ENCODE measurements at places on chromosomes 11 and 22. TPM values are rescaled to one million over a fixed set of nuclear protein-coding genes. Genes with fewer than 3 reads are reported as not detected.

The FAM83F gene
- 8.2 TPM for total RNA-seq

GRCh38 chr22:36381513-36382128 lies 6.1 kb downstream of the MYH9 start:
- H3K36me3 ChIP-seq: no peaks in the 10 kb centered on the region
- no peak for DNase-seq
- H3K27ac ChIP-seq: peak overlapping the region; percentile 96
- no peak overlapping the region for H3K4me3 ChIP-seq
- H3K27me3 ChIP-seq: no peaks in the 10 kb centered on the region
- H3K4me1 ChIP-seq: no peaks in the 10 kb centered on the region

DNA sequence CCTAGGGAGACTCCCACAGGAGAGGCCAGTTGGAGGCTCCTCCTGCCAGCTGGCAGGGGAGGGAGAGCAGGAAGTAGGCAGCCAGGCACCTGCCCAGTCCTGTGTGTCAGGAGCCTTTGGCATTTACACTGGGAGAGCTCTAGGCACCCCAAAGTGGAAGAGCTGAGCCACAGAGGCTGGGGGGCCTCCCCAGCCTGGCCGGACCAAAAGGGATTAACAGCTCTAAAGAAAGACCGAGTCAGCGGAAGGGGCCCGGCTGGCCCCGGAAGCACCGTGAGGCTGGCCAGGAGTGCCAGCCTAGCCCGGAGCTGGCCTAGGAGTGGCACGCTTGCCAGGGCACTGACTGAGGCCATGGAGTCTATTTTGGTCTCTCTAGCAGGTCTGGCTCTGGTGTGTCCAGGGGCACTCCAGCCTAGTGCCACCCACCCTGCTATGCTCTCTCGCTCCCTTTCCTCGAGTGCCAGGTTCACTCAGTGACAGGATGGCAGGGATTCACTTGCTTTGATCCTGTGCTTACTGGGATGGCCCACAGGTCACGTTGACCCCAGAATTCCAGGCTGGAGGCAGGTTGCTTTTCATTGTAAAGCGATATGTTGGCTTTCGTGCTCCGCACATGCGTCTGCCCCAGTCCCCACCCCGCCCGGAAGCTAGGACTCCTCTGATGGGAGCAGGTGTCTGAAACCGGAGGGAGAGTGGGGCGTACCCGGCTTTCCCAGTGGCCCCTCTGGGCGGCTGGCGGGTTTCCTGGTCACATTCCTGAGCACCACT lies 3.3 kb upstream of the KMT5B start:
- peaks cover 10% of the 10 kb centered on the region for H3K4me1 ChIP-seq
- no peak overlapping the region for H3K4me3 ChIP-seq
- no peaks in the 10 kb centered on the region for H3K36me3 ChIP-seq
- no peak overlapping the region for H3K27ac ChIP-seq
- no peaks in the 10 kb centered on the region for H3K27me3 ChIP-seq
- DNase-seq: no peak

The TSPO gene
- total RNA-seq: 399 TPM

The SHISA8 gene
- not detected for total RNA-seq

DNA sequence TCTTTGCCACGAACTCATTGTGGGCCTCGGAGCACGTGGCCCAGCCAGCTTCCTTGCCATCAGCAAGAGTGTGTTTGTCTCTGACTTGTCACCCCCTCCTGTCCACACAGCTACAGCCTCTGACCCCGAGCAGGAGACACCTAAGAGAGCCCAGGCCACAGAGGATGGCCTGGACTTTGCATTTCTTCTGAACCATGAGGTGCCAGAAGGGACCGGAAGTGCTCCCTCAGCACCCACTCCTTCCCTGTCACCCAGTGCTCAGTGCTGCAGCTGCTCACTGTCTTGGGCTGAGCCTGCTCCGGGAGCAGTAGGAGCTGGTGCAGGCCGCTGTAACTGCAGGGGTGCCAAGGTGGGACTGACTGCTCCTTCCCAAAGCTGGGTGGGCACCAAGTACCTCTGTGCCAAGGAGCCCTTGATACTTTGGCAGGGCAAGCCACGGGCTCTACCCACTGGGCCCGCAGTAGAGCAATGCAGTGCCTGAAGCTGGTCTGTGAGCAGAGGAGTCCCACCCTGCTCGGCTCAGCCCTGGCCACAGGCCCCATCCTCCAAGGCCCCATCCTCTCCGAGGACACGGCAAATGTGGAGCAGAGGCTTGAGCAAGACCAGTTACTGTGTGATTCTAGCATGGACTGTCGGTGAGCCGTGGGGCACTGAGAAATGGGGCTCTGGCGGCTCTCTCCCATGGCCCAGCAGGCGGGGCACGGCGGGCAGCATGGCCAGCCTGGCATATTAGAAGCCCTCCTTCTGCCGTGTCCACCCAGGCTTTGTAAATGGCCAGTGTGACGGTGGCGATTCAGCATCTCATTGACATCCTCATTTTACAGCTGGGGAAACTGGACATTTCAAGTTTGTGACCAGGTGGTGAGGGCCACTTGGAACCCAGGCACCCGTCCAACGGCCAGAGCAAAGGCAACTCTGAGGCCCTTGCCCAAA lies 6.3 kb downstream of the GRK2 start:
- no peak overlapping the region for H3K4me3 ChIP-seq
- H3K4me1 ChIP-seq: peaks cover 100% of the 10 kb centered on the region
- no peaks in the 10 kb centered on the region for H3K27me3 ChIP-seq
- no peak for DNase-seq
- H3K36me3 ChIP-seq: peaks cover 4% of the 10 kb centered on the region

DNA sequence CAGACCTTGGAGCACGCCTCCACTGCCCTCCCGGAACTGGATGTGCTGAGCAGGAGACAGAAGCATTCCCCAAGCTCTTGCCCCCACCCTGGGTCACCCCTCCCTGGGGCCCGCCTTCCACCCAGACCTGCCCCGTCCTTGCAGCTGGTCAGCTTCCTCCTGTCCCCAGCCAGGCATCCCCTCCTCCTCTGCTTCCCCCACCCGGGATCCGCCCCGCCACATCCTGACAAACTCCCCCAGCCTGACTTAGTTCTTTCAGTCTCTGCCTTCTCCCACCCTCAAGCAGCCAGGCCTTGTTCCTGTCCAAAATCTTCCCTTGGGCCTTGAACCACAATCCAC lies 1.1 kb upstream of the PLXNB2 start:
- H3K27me3 ChIP-seq: no peaks in the 10 kb centered on the region
- H3K27ac ChIP-seq: peak overlapping the region; percentile 97
- H3K36me3 ChIP-seq: no peaks in the 10 kb centered on the region
- DNase-seq: peak; percentile 39
- no peak overlapping the region for H3K4me3 ChIP-seq

GRCh38 chr11:131811383-131811782 lies 441.0 kb downstream of the NTM start:
- H3K27me3 ChIP-seq: no peaks in the 10 kb centered on the region
- no peaks in the 10 kb centered on the region for H3K4me1 ChIP-seq
- H3K36me3 ChIP-seq: no peaks in the 10 kb centered on the region
- H3K27ac ChIP-seq: no peak overlapping the region

GRCh38 chr11:29127461-29127860 lies 889.4 kb downstream of the KCNA4 start:
- no peaks in the 10 kb centered on the region for H3K36me3 ChIP-seq
- no peaks in the 10 kb centered on the region for H3K27me3 ChIP-seq
- no peaks in the 10 kb centered on the region for H3K4me1 ChIP-seq
- no peak overlapping the region for H3K27ac ChIP-seq
- no peak for DNase-seq

DNA sequence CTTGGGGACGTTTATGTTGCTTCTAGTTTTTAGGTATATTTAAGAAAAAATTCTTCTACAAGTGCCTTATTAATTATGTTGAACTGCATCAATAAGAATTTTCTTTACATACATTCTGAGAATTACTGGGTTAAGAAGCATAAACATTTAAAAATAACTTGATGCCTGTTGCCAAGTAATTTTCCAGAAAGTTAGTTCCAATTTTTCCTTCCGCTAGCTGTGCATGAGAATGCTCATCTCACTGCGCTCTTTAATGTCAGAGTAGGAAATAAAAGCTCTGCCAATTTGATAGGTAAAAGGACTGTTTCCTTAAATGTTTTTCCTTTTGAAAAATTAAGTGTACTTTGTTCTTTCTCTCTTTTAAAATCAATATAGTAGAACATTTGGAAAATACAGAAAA lies 113.1 kb upstream of the ZBED5 start:
- H3K27ac ChIP-seq: no peak overlapping the region
- DNase-seq: no peak
- H3K36me3 ChIP-seq: no peaks in the 10 kb centered on the region

The ASRGL1 gene
- total RNA-seq: 16.2 TPM

DNA sequence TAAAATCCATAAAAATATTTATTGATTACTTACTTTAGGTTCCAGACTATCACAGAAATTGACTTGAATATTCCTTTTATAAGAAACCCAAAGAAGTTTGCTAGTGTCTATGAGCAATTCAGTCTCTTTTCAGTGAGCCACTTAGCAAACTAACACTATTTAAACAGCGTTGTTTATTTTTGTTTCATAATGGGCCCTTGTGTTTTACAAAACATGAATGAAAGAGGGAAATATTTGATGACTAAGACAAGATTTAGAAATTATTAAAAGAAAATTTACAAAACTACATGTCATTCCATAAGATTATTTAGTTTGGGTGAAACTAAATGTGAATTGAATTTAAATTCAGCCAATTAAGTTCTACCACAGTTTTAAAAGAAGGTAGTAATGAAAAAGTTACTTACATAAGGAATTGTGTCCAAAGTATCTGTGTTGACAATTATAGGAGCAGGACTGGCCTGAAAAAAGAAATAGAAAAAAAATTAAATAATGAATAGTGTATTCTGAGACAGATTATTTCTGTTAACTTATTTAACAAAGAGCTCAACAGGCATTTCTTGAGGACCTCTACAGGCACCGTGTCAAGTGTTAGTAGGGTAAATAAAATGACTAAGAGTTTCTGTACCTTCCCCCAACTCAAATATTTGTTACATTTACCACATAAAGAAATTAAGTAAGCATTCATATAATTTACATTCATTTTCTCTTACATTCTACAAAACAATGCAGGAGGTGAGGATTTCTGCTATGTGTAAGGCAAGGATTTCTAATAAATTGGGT lies 964.9 kb upstream of the CCDC90B start:
- H3K27me3 ChIP-seq: no peaks in the 10 kb centered on the region
- H3K4me1 ChIP-seq: no peaks in the 10 kb centered on the region
- no peaks in the 10 kb centered on the region for H3K36me3 ChIP-seq
- H3K27ac ChIP-seq: no peak overlapping the region

- no peaks in the 10 kb centered on the region for H3K27me3 ChIP-seq
- no peak for DNase-seq
- no peak overlapping the region for H3K4me3 ChIP-seq
- H3K36me3 ChIP-seq: no peaks in the 10 kb centered on the region
- H3K4me1 ChIP-seq: no peaks in the 10 kb centered on the region
These were observed 3.9 kb downstream of the LRRC10B start for GRCh38 chr11:61512435-61512834.

- no peaks in the 10 kb centered on the region for H3K36me3 ChIP-seq
- no peaks in the 10 kb centered on the region for H3K4me1 ChIP-seq
- no peaks in the 10 kb centered on the region for H3K27me3 ChIP-seq
- no peak for DNase-seq
- no peak overlapping the region for H3K4me3 ChIP-seq
These were observed 146.8 kb downstream of the COMMD9 start for GRCh38 chr11:36142439-36142838.

DNA sequence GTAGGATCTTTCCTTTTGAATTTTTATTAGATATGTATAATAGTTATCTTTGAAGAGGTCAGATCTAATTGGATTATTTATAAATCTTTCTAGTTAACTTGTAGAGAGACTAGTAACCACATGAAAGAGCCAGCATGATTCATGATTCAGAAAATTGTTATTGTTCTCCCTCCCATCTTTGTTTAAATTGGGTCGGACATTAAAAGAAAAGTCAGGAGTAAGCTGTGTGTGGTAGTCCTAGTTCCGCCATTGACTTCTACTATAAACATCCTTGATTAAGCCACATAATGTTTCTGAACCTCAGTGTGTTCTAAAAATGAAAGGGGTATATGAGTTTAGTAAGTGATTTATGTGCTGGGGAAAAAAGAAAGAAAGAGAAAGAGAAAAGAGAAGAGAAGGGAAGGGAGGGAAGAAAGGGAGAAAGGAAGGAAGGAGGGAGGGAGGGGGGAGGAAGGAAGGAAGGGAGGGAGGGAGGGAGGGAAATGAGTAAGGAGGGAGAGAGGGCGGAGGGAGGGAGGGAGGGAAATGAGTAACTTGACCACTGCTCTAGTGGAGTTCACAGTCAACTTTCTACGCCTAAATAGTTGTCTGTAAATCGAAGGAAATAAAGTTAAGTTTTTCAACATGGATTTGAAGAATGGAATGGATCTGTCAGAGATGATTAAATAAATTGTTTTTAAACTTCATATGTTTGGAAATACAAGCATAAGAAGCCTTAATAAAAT lies 32.9 kb downstream of the SIK2 start:
- peaks cover 18% of the 10 kb centered on the region for H3K4me1 ChIP-seq
- DNase-seq: no peak
- no peaks in the 10 kb centered on the region for H3K27me3 ChIP-seq

- H3K36me3 ChIP-seq: no peaks in the 10 kb centered on the region
- H3K4me3 ChIP-seq: no peak overlapping the region
- H3K4me1 ChIP-seq: no peaks in the 10 kb centered on the region
- H3K27ac ChIP-seq: no peak overlapping the region
- H3K27me3 ChIP-seq: no peaks in the 10 kb centered on the region
These were observed 18.2 kb downstream of the C11orf91 start for GRCh38 chr11:33682446-33682845.

The SCGB2A2 gene
- not detected for total RNA-seq

- no peaks in the 10 kb centered on the region for H3K27me3 ChIP-seq
- no peak overlapping the region for H3K4me3 ChIP-seq
- DNase-seq: no peak
- no peak overlapping the region for H3K27ac ChIP-seq
- no peaks in the 10 kb centered on the region for H3K4me1 ChIP-seq
These were observed 67.9 kb downstream of the ENTHD1 start for GRCh38 chr22:39825661-39826102.

DNA sequence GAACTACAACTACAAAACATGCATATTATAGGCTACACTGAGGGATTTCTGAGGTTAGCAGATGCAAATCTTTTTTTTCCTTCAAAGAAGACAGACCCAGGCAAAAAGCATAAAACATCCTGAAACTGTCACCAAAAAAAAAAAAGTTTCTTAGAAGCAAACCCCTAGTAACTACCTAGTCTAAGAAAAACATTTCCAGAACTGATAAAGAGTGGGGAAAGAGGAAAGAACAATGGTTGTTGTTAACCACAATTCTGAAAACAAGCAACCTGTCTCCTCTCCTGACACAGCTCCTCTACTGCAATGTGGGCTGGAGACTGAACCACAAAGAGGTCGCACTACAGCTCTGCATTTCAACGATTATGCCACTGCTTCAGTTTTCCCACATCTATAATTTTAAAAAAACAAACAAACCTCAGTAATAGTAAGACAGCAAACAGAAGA lies 15.0 kb downstream of the DENND5A start:
- no peak overlapping the region for H3K27ac ChIP-seq
- H3K36me3 ChIP-seq: no peaks in the 10 kb centered on the region
- no peaks in the 10 kb centered on the region for H3K27me3 ChIP-seq
- H3K4me1 ChIP-seq: no peaks in the 10 kb centered on the region
